ENCODE measurements at places on chromosomes 1 and 21.

DNA sequence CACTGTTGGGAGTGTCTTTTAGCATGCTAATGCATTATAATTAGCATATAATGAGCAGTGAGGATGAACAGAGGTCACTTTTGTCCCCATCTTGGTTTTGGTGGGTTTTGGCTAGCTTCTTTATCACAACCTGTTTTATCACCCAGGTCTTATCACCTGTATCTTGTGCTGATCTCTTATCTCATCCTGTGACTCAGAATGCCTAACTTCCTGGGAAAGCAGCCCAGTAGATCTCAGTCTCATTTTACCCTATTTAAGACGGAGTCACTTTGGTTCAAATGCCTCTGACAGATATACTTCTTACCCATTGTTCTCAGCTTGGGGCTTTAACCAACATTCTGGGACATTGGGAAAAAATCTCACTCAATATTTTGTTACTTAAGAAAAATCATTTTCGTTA lies 348.7 kb downstream of the PBX1 start:
- no peak for DNase-seq

DNA sequence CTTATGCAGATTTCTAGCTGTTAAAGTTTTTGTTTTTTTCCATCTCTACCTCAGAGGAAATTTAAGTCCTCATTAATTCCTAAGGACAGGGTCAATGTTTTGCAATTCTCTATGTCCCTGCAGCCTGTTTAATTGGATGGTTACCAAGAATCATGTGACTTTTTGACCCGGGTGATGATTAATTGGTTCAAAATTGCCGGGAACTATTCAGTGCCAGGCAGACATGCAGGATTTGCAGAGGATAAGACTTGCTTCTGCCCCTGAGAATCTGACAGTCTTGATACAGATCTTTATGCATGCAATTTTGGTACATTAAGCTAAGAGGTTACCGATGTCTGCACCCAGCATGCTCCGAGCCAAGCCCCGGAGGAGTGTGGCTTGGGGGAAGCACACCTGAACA lies 87.9 kb downstream of the PLPP3 start:
- no peak for DNase-seq

- DNase-seq, result no peak
Observed at GRCh38 chr1:3283849-3284248, 170.6 kb upstream of the ARHGEF16 start.

GRCh38 chr1:231351816-231352215 lies 13.7 kb downstream of the SPRTN start:
- no peak for DNase-seq

DNA sequence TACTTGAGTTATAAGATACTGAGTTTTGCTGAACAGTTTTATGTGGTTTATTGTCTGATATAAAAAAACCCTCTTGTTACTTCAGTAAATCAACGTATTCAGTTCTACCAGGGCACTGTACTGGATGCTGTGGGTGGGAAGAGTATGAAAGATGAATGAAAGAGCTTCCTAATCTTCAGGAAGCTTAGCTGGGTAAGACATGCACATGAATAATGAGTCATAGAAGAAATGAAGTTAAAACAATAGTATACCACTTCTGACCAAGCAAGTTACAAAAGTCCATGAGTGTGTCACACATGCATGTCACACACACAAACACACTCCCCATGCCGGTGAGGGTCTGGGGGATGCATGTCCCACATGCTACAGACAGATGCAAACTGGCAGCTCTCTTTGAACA lies 105.9 kb downstream of the SIPA1L2 start:
- no peak for DNase-seq

GRCh38 chr1:168467452-168467851 lies 76.3 kb downstream of the XCL2 start:
- DNase-seq, result no peak

- DNase-seq, result no peak
Observed at GRCh38 chr21:45551316-45551715, 9.1 kb upstream of the SLC19A1 start.

DNA sequence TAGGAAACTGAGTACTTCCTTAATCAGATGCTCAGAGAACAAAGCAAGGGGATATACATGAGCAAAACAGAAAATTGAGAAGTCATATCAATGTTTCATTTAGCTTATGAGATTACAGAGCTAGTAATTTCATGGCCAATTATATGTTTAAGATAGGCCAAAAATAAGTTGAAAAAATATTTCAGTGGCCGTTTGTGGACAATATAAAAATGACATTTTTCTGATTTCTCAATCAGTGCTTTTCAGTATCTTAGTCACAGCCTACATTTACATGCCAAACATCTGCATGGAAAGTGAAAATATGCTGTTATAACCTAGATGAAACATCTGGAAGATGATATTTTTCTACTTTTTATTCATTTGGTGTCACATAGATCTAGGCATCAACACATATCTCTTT lies 192.5 kb downstream of the HLX start:
- DNase-seq, result no peak

GRCh38 chr1:81410351-81410750 lies 390.4 kb upstream of the ADGRL2 start:
- DNase-seq, result no peak

GRCh38 chr1:18814425-18814824 lies 45.0 kb downstream of the TAS1R2 start:
- DNase-seq, result no peak

GRCh38 chr21:35648512-35648911 lies 411.8 kb downstream of the SETD4 start:
- no peak for DNase-seq

- DNase-seq, result no peak
Observed at GRCh38 chr1:185426848-185427247, 109.8 kb upstream of the IVNS1ABP start.

GRCh38 chr1:204581759-204582158 lies 65.6 kb downstream of the MDM4 start:
- DNase-seq, result no peak

DNA sequence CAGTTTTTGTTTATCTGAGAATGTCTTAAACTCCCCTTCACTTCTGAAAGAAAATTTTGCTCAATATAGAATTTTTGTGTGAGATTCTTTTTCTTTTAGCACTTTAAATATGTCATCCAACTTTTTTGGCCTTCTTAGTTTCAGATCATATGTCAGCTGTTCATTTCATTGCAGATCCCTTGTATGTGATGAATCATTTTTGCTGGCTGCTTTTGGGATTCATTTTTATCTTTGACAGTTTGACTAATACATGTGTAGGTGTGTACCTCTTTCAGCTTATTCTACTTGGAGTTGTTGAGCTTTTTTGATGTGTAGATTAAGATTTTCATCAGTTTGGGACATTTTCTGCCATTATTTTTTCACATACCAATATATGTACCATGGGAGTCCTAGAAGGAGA lies 156.8 kb downstream of the FASLG start:
- no peak for DNase-seq

GRCh38 chr1:44031252-44032169 lies at the start of gene SLC6A9:
SLC6A9 (minus strand) TSS chr1:44031462; CDS start chr1:44024277, 7,185 bp downstream.
- DNase-seq, result peak; percentile 37

DNA sequence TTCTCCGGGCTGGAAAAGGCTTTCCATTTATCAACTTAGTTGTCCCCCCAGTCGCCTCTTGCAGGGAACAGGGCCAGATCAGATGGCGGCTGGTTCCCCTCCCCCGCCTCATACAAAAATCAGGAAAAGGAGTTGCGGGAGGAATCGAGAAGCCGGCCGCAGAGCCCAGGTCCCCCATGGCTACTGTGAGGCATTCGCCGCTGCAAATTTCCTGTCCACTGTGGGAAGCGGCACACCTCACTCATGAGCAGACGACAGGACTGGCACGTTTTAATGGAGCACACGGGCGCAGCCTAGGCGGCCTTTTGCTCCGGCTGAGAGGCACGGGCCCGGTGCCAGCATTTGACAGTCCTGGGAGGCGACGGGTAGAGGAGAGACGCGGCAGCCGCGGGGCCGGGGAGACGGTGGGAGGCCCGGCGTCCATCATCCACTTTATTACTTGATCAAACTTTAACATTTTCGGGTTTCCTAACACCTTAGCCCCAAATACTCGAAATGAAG lies 1.1 kb downstream of the GNG4 start:
- no peak for DNase-seq

GRCh38 chr1:147651466-147651865 lies 18.9 kb downstream of the ACP6 start:
- no peak for DNase-seq

- DNase-seq, result peak; percentile 42
Observed at GRCh38 chr1:84996846-84997666, at the start of gene MCOLN2. MCOLN2 (minus strand) TSS chr1:84997113; CDS start chr1:84996872, 241 bp downstream.

GRCh38 chr1:15882665-15883064 lies 35.2 kb downstream of the SPEN start:
- DNase-seq, result no peak

DNA sequence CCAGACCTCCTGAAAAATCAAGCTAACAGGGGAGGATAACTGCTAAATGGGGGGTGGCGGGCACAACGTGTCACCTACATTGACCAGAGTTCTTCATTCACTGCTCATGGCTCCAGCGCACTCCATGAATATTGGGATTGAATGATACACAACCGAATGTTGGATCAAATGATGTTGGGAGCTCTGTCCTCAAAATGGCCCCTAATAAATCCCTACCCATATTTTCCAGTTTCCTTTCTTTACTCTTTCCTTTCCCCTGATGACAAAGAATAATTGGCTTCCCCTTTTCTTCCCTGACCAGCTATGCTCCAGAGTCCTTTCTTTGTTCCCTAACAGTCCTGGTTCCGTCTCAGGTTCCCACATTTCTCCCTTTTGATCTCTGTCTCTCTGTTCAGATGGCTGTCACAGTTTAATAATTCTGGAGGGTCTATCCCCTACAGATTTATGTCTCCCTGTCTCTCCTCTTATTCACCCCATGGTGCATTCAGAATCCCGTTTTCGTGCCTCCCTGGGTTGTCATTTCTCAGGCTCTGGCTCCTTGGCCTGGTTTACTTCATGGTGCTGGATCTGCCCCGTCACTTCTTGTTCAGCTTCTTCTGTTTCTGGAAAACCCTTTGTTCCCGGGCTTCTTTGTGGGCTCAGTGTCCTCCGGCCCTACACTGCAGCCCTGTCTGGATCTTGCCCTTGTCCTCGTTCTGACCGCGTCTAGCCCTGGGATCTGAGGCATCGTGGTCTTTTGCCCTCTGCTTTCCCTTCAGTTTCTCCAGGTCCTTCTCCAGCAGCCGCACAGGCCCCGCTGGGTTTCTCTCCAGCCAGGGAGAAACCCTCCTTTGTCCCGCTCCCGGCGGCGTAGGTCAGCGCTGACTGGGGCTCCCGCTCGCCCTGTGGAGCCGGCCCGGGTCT lies 78.3 kb downstream of the NDUFS5 start:
- DNase-seq, result no peak

DNA sequence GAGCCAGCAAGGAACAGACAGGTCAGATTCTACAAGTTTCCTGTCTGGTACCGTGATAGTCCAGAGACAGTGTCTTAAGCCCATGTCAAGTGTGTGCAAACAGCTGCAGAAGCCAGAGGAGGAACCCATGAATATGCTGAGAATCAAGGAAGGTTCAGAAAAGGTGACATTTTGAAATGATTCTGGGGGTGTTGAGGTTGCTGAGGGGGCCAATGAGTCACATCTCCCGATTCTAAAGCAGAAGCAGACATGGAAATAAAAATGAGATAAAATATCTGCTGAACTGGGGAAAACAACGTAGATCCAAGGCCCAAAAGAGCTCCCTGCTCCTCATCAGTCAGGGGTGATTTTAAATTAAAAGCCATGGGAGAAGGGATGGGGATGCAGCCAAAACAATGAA lies 15.8 kb upstream of the SYT6 start:
- DNase-seq, result no peak

DNA sequence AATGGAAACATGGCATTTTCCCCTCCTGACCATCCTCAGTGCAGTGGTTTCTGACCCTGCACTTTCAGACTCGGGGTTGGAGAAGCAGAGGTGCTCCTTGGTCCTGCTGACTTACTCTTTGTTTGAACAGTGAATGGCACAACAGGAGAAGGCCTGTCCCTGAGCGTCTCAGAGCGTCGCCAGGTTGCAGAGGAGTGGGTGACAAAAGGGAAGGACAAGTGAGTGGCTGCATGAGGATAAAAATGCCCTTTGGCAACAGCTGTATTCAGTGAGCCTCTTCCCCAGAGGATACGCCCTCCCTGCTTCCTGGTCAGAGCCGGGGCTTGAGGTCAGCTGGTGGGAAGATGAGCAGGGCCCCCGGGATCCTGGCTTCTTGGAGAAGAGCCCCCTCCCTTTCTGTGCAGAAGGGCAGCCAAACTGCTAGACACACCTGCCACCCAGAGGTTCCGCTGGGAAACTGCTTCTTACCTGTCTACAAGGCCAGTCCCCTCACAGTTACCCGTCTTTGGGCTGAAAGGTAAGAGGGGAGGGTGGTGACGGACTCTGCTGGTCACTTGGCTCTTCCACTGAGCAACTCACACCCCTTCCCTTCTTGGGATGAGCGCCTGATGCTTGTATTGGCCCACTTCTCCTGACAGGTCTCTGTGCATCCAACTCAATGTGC lies 16.6 kb downstream of the NPL start:
- DNase-seq, result no peak

DNA sequence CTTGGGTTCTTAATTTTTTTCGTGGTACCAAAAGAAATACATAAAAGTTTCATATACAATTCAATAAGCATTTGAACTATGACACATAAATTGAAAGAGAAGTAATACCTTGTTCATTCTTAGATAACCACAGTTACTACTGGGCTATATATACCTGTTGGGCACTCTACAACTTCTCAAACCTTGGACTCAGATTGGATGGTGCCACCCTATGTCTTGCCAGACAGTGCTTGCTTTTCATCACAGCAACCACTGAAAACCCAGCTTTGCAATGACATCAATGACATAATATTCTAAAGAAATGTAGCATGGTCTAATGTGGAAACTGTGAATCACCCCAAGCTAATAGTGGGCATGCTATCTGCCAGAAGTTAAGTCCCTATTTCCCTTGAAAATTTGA lies 62.8 kb upstream of the DPH5 start:
- no peak for DNase-seq

GRCh38 chr1:206449565-206449964 lies 20.7 kb upstream of the IKBKE start:
- DNase-seq, result no peak

GRCh38 chr21:15022608-15023261 lies 42.1 kb downstream of the NRIP1 start:
- DNase-seq, result no peak

DNA sequence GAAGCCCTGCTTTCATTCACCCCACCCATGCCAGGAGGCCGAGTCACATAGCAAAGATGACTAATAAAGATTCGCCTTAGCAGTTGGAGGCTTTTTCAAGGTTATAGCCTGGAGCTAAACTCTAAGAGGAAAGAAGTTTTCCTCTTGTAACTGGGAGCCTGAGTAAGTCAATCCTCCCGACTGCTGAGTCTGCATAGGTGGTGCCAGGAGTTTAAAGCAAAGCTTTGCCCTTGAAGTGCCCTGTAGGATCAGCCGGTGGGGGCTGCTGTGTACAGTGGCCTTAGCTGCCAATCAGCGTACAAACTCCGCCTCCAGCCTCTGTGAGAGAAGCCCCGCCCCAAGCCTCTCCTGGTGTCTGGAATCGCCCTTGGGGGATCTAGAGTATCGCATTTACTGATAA lies 147.5 kb upstream of the SPATA6 start:
- DNase-seq, result no peak

DNA sequence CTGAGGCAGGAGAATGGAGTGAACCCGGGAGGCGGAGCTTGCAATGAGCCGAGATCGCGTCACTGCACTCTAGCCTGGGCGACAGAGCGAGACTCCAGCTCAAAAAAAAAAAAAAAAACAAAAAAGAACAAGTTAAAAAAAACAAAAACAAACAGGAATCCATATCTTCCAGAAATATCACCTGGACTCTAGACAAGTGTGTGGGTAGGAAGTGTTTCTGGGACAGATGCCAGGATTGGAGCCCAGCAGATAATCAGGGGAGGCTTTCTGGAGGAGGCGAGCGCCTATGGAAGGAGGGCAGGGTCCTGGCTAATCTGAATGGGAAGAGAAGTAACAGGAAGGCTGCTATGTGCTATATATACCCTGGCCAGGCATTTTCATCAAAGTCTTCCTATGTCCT lies 43.6 kb upstream of the SYNC start:
- no peak for DNase-seq

- DNase-seq, result no peak
Observed at GRCh38 chr1:210250665-210250997, 18.0 kb downstream of the SERTAD4 start.

Data from activated naive CD4-positive, alpha-beta T cell (primary cell).